ENCODE measurements at places on chromosomes 6 and 20.

GRCh38 chr20:51797357-51798025 is 4.8 kb downstream of the SALL4 start:
- peak; percentile 71 for DNase-seq

DNA sequence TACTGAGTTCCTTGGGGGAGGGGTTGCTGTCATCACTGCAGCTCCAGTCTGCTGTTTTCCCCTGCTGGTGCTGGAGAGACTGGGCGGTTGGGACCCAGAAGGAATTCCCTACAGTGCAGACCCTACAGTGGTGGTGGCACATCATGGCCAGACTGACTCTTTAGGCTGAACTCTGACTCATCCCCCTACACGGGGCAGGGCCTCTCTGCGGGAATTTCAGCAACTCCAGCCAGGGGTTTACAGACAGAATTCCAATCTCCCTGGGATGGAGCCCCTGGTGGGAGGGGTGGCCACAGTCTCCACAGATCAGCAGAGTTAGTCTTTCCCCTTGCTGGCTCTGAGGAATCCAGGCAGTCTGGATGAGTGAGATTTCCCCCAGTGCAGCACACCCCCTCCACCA is 46.9 kb upstream of the MAPK13 start:
- no peak for DNase-seq

- DNase-seq = no peak
These were observed 2.9 kb upstream of the BPIFB1 start for GRCh38 chr20:33280000-33280680.

DNA sequence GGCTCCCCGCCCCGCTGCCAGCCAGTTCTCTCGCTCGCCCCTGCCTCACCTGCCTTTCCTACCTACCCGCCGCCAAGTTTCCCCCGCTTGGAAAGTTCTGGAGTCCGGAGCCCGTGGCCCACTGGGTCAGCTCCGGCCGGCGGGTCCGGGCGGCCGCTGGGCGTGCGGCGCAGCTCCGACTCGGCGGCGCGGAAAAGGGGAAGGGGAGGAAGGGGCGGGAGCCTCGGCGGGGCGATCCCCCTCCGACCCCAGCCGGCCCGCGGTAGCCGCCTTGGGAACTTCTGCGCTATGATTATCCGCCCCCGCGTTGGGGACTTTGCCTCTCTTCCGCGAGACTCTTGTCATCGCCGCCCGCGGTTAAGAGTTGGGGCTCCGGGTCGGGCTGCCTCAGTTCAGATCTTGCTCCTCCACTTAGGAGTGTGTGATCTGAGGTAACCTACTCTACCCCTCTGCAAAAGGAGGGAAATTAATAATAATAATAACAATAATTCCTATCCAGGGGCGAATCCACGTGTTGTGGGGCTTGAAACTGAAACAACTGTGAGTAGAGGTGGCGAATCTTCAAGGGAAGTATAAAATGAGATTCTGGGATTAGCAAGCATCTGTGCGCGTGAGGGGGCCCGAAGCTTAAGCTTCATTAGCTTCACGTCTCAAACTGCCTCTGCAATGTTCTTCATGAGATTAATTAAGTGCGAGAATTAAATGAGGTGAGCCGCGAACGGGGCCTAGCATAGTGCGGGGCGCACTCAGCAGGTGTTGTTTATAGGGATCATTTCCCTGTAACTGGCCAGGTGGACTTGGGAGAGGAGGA is 30.8 kb downstream of the SF3B5 start:
- peak; percentile 55 for DNase-seq

DNA sequence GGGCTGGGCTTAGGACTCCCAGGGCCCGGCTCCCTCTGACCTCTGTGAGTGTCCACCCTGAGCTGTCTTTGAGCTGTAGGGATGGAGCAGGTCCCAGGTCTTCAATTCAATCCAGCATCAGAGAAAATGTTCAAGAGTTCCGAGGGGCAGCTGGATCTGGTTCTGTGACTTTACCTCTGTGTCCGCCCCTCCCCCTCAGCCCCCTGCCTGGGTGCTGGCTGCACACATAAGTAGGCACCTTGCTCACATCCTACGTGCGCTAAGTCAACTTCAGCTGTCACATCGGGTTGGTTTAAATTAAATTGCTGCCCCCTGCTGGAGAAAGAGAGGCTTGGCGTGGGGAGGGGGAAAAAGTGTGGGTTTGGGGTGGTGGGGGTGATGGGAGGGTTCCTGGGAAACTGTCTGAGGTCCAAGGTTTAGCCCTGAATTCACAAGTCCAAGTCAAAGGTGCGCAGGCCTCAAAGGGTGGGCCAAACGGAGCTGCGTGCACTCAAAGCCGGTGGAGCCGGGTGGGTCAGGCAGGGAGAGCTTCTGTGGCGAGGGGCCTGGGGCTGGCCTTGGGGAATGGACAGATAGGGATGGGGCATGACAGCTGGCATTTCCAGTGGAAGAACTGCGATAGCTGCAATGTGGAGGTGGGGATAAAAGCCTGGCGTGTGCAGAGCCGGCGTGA is 3.0 kb downstream of the WFDC5 start:
- peak; percentile 30 for DNase-seq

GRCh38 chr6:135064586-135064985 is 10.0 kb upstream of the HBS1L start:
- no peak for DNase-seq

GRCh38 chr6:2855061-2855519 is 13.4 kb upstream of the SERPINB1 start:
- DNase-seq = no peak

DNA sequence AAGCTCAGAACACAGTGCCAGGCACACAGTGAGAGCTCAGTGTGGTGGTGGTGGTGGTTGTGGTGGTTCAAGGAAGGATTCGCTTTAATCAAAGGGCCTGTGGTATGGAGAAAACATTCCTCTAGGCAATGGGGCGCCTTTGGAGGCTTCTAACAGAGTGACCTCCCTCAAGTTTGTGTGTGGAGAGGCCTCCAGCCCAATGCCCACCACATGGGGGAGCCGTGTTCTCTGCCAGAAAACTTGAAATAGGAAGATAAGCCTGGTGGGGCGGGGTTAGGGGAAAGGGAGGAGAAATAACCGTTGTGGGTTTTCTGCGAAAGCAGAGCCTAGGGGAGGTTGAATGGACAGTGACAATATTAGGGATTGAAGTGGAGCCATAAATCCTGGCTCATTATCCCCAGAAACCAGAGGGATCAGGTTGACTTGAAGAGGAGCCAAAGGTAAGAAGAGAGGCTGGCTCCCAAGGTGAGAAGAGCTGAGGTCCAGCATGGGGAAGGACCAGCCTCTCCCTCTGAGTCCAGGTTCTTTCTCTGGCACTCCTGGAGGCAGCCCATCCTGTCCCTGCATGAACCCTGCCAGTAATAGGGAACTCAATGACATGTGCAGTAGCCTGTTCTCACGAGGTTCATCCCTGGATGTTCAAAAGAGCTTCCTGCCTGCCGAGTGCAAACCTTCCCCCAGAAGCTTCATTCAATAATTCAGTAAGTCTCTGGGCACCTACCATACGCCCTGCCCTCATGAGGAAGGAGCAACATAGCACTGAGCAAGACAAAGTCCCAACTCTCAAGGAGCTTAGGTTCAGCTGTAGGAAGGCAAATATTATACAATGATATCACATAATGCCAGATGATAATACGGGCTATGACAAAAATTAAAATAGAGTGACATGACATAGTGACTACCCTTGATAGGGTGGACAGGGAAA is 51.4 kb downstream of the TGM2 start:
- DNase-seq = peak; percentile 57

DNA sequence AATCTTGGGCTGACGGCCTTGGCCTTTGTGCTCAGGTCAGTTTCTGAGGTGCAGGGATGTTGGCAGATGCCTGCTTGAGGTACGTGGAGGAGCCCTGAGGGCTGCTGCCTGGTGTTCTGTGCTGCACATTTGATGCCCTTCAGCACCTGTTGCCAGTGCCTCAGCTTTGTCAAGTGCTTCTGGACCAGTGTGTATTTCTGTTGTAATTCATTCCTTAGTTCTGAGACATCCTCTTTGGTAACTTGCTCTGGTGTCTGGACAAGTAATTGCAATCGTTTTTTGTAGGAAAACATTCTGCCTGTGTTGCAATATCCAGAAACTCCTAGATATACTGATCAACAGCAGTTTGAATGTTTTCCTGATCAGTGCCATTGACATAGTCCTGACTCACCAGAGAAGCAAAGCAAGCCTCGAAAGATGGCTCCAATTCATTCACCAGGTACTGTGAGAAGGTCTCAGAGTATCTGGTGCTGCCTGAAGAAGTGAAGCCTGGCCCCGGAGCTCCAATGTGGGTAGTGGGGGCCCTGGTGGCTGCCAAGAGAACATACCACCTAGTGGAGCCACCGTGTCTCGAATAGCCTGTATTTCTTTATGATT is 26.7 kb downstream of the ZNF337 start:
- DNase-seq = no peak

GRCh38 chr20:1823450-1823844 is 71.8 kb upstream of the SIRPA start:
- DNase-seq = no peak

- DNase-seq = peak; percentile 14
These were observed 46.2 kb downstream of the RPP40 start for GRCh38 chr6:4957521-4958231.

DNA sequence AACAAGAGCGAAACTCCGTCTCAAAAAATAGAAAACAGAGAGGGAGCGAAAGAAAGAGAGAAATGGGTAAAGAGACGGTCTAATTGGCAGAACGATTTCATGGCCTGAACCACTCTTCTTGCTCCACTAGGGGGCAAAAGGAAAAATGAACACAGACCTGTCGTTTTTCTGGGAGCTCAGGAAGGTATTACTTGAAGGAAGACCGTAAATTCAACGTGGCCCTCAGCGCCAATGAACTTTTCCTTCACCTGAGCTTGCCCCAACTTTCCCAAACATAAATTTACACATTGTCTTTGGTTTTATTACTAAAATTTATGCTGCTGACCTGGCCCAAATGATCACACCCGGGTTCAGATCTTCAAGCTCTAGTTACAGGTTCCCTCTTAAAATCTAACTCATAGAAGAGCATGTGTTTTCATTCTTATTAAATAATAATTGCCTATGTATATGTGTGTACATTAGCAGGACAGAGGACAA is 67.3 kb downstream of the ATP9A start:
- DNase-seq = peak; percentile 84

DNA sequence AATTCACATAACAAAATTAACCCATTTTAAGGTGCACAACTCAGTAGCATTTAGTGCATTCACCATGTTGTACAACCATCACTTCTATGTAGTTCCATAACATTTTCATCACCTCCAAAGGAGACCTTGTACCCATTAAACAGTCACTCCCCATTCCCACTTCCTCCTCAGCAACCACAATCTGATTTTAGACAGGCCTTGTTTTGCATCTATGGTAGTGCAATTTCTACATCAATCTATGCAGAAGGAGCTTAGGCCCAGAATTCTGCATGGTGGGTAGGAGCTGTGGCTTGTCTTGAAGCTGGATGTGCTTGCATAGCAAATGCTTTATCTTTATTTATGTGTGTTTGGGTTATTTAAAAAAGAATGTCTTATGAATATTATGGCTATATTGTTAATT is 13.5 kb upstream of the HLA-DQA1 start:
- DNase-seq = no peak

DNA sequence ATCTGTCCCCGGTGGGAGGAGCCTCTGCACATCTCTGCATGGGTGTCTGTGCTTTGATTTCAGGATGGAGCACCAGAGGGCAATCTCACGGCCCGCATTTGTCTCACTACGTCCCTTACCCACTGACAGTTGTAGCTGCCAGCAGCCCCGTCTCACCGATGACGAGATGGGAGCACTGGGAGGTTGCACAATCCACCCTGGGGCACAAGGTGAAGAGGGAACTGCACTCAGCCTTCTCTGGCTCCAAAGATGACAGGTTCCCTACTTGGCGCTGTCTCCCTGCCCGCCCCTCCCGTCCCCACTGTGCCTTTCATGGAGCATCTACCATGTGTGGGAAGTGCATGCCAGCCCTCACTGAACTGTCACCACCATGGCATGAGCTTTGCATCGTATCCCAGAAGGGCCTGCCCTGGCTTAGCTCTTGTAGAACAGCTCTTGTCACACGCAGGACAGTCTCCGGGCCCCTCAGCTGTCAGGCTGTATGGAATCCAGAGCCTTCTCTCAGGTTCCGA is 99.9 kb upstream of the PMEPA1 start:
- DNase-seq = no peak

DNA sequence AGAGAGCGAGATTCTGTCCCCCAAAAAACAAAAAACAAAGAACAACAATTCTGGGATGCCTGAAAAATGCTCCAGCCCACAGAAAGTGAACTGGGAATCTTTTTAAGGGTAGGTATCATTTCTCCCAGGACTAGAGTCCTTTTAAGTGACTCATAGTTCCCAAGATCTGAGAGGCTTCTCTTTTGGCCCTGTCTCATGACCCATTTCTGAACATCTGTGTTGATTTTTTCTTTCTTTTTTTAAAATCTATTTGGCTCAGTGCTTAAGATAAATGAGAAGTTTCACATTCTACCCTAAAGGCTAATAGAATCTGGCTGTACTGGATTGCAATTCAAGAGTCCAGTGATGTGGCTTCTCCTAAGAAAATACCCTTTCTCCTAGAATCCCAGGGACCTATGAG is 217.6 kb upstream of the FOXQ1 start:
- no peak for DNase-seq

DNA sequence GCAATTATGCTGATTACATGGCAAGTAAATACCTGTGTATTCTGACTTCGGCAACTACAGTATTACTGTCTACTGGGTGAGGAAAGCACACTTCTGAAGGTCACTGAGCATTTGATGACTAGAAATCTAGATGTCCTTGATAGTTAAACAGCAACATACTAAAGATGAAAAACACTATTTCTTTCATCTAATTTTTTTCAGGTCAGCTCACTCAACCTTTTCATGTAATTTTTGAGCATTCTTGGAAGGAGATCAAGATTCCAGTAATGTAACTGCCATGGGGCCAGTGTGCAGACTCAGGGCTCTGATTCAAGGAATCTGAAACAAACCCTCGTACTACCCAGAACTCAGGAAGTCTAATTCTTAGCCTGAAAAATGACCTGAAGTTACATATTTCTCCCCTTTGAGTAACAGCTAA is 222.6 kb upstream of the TAB2 start:
- no peak for DNase-seq

DNA sequence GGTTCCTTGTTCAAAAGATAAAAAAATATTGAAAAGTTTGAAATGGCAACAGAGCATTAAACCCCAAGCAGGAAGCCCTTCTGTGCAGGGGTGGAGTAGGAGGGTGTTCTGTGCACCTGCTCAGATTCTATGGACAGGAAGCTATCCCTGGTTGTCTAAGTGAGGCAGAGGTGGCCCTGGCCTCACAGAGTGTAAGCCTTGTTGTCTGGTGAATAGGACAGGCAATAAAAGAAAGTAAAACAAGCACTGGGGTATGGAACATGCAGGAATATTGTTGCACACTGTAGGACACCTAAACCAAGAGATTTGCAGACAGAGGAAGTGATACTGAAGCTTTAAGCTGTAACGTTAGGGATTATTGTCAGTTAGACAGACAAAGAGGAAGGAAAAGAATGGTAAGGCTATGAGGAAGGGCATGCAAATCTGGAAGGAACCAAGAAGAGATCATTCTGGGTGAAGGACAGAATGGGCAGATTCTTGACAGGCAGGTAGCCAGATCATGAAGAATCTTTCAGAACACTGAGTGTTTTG is 66.8 kb downstream of the TBC1D7 start:
- DNase-seq = peak; percentile 16

GRCh38 chr20:19460386-19460785 is 247.9 kb downstream of the SLC24A3 start:
- no peak for DNase-seq

- DNase-seq = no peak
These were observed 476 bp downstream of the MEA1 start for GRCh38 chr6:43013097-43013842.
